Stimulated activated CD8-positive, alpha-beta memory T cell treated with anti-CD3 and anti-CD28 coated beads, Interleukin-2, amount 100 ng/mL, for 48 hours (primary cell): ENCODE measurements at places on chromosomes 3 and 15.

DNA sequence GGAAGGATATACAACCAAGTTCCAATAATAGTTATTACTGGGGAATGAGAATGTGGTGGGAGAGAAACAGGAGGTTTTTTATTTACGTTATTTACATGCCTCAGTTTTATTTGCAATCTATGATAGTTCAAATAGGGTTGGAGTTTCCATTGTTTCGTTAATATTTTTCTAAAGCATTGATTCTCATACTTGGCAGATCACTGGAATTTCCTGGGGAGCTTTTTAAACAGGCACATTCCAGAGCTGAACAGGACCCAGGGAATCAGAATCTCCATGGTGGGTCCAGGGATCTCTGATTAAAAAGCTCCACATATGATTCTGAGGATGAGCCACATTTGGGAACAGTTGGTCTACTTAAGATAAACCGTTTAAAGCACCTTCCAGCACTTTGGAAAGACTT lies 123.9 kb downstream of the IL20RB start:
- DNase-seq = no peak

- no peak for DNase-seq
Measured at GRCh38 chr3:25527801-25528200, 99.7 kb downstream of the RARB start.

GRCh38 chr15:67184208-67184925 lies 70.1 kb downstream of the AAGAB start:
- DNase-seq = no peak

GRCh38 chr15:39574427-39574826 lies 6.5 kb upstream of the THBS1 start:
- DNase-seq = no peak

DNA sequence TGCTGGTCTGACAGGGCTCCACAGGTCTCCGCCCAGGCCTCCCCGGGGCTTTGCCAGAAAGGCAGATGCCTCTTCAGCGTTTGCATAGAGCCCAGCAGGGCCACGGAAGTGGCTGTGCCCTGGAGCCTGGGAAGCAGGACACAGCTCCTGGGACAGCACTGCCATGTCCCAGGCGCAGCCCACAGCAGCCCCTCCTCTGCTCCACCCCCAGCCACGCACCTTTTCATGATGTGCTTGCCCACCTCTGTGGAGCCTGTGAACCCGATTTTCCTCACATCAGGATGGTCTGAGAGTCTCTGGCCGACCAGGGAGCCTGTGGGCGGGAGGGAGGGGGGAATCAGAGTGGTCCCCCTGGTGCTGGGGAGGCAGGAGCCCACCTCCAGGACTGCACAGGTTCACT lies 33.9 kb upstream of the SLC41A3 start:
- DNase-seq = no peak
